ENCODE measurements at places on chromosomes 6 and 20. TPM values are rescaled to one million over a fixed set of nuclear protein-coding genes. Genes with fewer than 3 reads are reported as not detected.

- no peak overlapping the region for H3K4me3 ChIP-seq
- peaks cover 18% of the 10 kb centered on the region for H3K4me1 ChIP-seq
- H3K27ac ChIP-seq = no peak overlapping the region
- H3K27me3 ChIP-seq = no peaks in the 10 kb centered on the region
These were observed 32.6 kb upstream of the TULP4 start for GRCh38 chr6:158279615-158280014.

DNA sequence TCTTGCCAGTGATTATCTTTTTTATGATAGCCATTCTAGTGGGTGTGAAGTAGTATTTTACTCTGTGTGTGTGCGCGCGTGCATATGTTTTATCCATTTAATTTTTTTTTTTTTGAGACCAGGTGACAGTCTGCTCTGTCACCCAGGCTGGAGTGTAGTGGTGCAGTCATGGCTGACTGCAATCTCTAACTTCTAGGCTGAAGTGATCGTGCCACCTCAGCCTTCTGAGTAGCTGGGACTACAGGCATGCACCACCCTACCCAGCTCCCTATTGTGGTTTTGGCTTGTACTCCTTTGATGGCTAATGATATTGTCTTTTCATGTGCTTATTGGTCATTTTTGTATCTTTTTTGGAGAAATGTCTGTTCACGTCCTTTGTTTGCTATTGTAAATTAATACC, 33.3 kb downstream of the ITCH start:
- no peak for DNase-seq
- no peak overlapping the region for H3K27ac ChIP-seq
- peaks cover 17% of the 10 kb centered on the region for H3K4me1 ChIP-seq
- H3K4me3 ChIP-seq = no peak overlapping the region

- no peak overlapping the region for H3K4me3 ChIP-seq
- no peaks in the 10 kb centered on the region for H3K36me3 ChIP-seq
- DNase-seq = no peak
- H3K27ac ChIP-seq = no peak overlapping the region
These were observed 44.0 kb downstream of the PAK5 start for GRCh38 chr20:9794831-9795230.

Gene HLA-DMB
- not detected for total RNA-seq

Gene PLAGL2
- 11.8 TPM for total RNA-seq

Gene USP49
- 5.2 TPM for total RNA-seq
